ENCODE measurements at places on chromosomes 2 and 18.
A peak's percentile ranks its signal among the peaks of the same experiment; 100 is the strongest.

DNA sequence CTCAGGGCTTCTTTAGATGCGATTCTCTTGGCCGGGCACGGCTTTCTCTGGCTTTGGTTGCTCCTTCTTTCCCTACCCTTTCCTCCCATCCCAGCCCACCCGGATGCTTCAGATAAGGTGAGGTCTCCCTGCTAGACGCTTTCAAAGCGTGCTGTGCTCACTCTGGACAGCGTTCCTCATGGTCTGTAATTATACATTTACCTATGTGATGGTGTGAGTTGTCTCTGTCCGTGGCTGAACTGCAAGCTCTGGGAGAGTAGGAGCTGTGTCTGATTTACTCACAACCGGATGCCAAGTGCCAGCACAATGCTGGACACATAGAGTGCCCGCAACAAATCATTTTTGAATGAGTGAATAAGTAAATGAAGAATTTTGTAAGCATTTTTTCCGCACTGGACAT lies 26.8 kb upstream of the PNPT1 start:
- DNase-seq, result no peak

DNA sequence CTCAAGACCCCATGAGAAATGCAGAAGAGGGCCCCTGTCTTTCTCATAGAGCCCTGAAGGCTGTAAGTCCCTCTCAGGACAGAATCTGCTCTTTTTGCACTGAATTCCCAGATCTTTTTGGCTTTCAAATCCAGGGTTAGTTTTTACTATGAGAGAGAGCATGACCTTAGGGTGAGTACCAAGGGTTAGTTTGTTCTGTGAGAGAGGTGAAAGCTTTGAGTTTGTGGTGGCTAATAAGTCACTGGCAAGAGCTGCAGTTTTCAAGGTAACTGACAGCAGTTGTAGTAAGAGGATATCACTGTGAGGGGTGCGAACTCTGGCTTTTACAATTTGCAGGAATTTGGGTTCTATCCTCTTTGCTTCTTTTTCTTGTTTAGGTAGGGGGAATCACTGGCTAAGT lies 248.4 kb upstream of the KCNH7 start:
- no peak for DNase-seq

DNA sequence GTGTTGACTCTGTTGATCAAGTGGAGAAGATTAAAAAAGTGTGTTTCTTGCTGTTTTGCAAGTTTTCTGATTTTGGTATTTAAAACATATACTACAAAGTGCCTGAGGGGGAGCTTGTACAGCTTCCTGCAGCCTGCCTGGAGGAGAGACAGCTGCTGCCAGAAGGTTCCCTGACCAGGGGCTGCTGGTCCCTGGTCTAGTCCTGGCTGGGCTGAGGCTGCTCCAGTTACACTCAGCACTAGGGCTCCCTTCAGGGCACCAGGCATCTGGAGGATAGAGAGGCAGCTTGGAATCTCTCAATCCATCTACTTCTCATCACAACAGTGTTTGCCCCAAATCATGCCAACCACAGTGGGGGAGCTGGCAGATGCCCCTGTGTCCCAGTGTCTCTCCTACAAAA lies 4.8 kb downstream of the MC2R start:
- no peak for DNase-seq

GRCh38 chr2:45496869-45497268 lies 114.2 kb downstream of the SRBD1 start:
- no peak for DNase-seq

GRCh38 chr2:45000921-45001868 lies 8.1 kb downstream of the SIX2 start:
- peak; percentile 25 for DNase-seq

GRCh38 chr2:218860950-218861381 lies 1.4 kb downstream of the WNT6 start:
- DNase-seq, result peak; percentile 70

- peak; percentile 61 for DNase-seq
These were observed 37.2 kb upstream of the SNED1 start for GRCh38 chr2:240960971-240961876.

GRCh38 chr2:124692707-124693106 lies 667.6 kb downstream of the CNTNAP5 start:
- DNase-seq, result no peak

GRCh38 chr2:86661333-86661732 lies 37.7 kb upstream of the RNF103 start:
- peak; percentile 22 for DNase-seq

DNA sequence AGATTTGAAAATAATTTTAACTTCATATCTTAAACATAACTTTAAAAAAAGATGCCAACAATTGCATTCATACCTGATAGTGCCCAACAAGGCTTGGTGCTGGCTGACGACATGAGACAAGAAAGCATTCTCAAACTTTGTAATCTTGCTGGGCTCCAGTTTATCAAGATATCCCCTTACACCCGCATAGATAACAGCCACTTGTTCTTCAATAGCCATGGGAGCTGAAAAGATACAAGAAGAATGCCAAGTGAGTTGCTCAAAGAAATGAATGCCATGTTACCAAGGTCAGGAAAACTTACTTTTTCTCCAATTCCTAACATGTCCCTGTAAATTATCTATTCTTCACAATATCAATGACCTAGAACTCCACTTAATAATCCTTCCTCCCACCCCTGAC lies 12.4 kb upstream of the PSTPIP2 start:
- no peak for DNase-seq

DNA sequence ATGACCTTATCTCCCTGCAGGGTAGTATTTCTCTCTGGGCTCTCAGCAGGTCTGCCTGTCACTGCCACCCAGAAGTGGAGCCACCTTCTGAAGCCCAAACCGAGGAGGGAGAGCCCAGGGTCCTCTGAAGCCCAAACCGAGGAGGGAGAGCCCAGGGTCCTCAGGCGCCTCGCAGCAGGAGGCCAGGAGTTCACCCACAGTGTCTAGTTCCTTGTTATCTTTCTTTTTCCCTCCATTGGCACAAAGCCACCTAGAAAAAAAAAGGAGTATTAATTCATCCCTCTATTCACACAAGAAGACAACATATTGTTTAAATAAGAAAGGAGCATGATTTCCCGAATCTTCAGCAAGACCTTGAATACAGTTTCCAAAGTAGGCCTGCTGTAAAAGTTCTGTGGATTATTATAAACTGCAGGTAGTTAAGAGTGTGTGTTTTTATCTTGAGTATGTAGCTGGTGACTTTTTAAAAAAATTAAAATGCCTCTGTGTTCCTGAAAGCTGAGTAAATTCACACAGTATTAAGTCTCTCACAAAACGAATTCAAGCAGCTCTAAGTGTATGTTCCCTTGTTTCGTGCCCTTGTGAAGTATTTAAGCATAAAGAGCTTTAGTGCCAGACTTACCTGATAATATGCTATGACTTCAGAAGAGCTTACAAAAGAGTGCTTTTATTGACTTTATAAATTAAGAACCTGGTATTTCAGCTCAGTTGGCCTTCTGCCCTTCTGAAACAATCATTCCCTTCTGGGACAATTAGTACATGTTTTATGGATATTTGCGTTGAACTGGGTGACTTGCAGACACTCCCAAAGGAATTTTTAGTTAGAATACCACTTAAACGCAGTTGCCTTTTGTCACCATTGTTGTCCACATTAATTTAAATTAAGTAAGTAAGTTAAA lies 11.7 kb upstream of the GRHL1 start:
- DNase-seq, result no peak

- no peak for DNase-seq
These were observed 380.0 kb upstream of the ACVR2A start for GRCh38 chr2:147464737-147465357.
